Small intestine (tissue), 16 donors: ENCODE measurements at places on chromosomes 6 and 20.
A peak's percentile ranks its signal among the peaks of the same experiment; 100 is the strongest.

DNA sequence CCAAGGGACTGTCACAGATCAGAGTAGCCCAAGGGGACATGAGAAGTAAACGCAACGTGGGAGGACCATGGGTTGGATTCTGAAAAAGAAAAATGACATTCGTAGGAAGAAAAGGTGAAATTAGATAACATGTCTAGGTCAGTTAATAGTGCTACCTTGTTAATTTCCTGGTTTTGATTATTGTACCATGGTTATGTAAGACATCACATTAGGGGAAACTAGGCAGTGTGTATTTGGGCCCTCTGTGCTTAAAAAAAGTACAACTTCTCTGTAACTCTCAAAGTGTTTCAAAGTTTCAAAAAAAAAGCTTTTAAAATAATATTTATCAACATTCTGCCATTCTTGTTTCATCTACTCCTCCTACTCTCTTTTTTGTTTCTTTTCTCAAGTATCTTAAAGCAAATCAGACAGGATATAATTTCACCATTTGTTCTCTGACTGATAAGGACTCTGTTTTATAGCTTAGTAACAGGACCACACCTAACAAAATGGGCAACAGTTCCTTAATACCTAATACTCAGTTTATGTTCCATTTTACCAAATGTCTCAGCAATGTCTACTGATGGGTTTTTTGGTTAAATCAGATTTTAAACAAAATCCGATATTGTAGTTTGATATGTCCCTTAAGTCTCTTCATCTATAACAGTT, 97.1 kb upstream of the PLCB4 start:
- DNase-seq: no peak
- H3K27ac ChIP-seq: no peak overlapping the region
- no peak overlapping the region for H3K4me3 ChIP-seq
- no peaks in the 10 kb centered on the region for H3K36me3 ChIP-seq
- no peaks in the 10 kb centered on the region for H3K4me1 ChIP-seq

- H3K36me3 ChIP-seq: no peaks in the 10 kb centered on the region
- no peak overlapping the region for H3K4me3 ChIP-seq
- peaks cover 72% of the 10 kb centered on the region for H3K4me1 ChIP-seq
- DNase-seq: no peak
Observed at GRCh38 chr6:7170117-7170732, 62.5 kb downstream of the RREB1 start.

DNA sequence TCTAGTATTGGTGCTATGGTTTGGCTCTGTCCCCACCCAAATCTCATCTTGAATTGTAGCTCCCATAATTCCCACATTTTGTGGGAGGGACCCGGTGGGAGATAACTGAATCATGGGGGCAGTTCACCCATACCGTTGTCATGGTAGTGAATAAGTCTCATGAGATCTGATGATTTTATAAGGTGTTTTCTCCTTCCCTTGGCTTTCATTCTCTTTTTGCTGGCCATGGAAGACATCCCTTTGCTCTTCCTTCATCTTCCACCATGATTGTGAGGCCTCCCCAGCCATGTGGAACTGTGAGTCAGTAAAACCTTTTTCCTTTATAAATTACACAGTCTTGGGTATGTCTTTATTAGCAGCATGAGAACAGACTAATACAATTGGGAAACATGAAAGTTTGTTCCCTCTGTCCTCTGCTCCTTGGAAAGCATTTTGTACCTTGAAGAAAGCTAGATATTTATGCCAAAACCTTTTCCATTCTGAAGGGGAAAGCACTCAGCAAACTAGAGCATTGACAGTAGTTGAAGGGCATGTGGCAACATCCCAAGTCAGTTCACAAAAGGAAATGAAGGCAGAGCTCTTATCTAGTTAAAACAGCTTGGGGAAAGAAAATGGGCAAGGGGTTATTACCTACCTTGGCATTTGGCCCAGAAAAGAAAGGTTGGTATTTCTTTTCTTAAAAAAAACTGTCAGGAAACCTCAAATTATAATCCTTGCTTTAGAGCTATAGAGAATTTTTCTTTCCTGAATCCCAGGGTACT, 10.7 kb upstream of the TNFAIP3 start:
- no peaks in the 10 kb centered on the region for H3K36me3 ChIP-seq
- no peak overlapping the region for H3K4me3 ChIP-seq
- DNase-seq: no peak
- H3K27me3 ChIP-seq: no peaks in the 10 kb centered on the region

- no peak within 1 kb of the TSS for H3K27ac ChIP-seq
- no peaks in the 10 kb centered on the region for H3K4me1 ChIP-seq
- DNase-seq: no peak
- H3K27me3 ChIP-seq: no peaks in the 10 kb centered on the region
- no peaks in the 10 kb centered on the region for H3K36me3 ChIP-seq
Observed at GRCh38 chr6:24489470-24489869, at the start of gene GPLD1. GPLD1 (minus strand) TSS chr6:24489578; CDS start chr6:24489511, 67 bp downstream.

GRCh38 chr6:53805725-53806124, 10.9 kb downstream of the LRRC1 start:
- DNase-seq: no peak
- no peaks in the 10 kb centered on the region for H3K36me3 ChIP-seq
- no peaks in the 10 kb centered on the region for H3K4me1 ChIP-seq
- H3K27me3 ChIP-seq: no peaks in the 10 kb centered on the region
- H3K4me3 ChIP-seq: no peak overlapping the region

DNA sequence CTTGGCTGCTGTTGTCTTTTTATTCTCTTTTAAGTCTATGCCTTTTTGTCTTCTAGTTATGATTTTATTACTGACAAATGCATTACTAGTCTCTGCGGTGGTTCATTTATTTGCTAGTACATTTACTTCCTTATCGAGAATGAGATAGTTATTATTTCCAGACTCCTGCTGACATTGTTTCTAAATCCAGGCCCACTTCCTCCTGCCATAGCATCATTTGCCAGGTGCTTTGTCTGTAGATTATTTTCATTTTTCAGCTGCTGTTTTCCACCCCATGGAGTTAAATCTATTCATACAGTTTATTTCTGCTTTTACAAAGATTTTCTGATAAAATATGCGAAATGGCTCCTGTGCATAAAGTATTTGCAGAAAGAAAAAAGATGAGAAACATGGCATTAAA, 459.7 kb downstream of the MMUT start:
- no peaks in the 10 kb centered on the region for H3K27me3 ChIP-seq
- no peak for DNase-seq
- no peaks in the 10 kb centered on the region for H3K36me3 ChIP-seq
- H3K27ac ChIP-seq: no peak overlapping the region
- no peak overlapping the region for H3K4me3 ChIP-seq

DNA sequence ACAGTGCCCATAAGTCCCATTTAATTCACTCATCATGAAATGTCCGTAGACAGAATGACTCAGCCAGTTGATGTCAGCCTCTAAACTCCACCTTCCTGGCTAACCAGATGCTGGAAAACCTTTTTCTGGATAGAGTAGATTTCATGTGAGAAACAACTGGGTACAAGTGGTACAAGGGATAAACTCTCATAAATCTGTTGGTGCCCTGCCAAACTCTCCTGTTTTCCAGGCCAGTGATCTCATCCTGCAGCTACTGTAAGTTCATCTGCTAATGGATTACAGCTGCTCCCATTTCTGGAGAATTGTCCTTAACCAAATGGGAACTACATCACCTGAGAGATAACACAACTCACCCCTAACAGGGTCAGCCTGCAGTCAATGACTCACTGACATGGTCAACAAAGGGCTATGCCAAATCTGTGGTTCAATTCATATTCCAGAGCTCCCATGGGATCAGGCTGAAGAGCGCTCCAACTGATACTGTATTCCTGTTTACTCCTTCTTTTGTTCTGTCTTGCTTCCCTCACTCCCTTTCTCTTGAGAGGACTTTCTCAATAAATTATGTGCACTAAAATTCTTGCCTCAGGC, 210.1 kb upstream of the HDDC2 start:
- no peak overlapping the region for H3K27ac ChIP-seq
- no peaks in the 10 kb centered on the region for H3K4me1 ChIP-seq
- no peak for DNase-seq
- no peaks in the 10 kb centered on the region for H3K27me3 ChIP-seq
- H3K36me3 ChIP-seq: no peaks in the 10 kb centered on the region

- DNase-seq: no peak
- H3K27me3 ChIP-seq: no peaks in the 10 kb centered on the region
- H3K4me3 ChIP-seq: no peak overlapping the region
- peaks cover 9% of the 10 kb centered on the region for H3K36me3 ChIP-seq
Observed at GRCh38 chr6:16136621-16137450, 8.0 kb downstream of the MYLIP start.

- H3K27ac ChIP-seq: no peak overlapping the region
- no peaks in the 10 kb centered on the region for H3K4me1 ChIP-seq
- no peaks in the 10 kb centered on the region for H3K27me3 ChIP-seq
Observed at GRCh38 chr6:33995309-33996119, 150.4 kb downstream of the GRM4 start.

DNA sequence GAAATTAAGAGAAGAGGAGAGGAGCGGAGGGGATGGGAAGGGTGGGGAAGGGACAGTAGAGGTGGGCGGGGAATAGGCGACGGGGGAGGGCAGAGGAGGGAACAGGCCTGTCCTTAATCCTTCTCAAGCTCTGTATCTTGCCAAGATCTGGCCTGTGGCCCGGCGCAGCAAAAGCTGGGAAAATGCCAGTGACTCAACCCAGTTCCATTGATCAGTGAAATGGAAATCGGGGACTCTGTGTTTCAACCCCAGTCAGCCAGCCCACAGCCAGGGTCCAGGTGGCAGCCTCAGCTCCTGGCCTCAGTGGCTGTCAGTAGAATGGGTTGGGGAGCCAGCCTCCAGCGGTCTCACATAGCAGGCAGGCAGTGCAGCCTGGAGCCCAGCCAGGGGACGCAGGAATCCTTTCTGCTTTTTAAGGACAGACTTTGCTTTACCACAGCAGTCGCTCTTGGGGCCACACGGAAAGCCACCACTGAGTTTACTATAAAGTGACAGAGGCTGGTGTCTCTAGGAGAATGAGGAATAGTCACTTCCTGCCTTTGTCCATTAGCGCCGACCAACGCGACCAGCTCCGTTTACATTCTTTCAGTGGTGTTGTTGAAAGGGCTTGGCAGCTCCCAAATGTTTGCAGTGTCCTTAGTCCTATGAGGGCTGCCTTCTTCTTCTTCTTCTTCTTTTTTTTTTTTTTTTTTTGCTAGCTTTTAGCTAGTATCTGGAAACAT, 128.0 kb downstream of the RIN2 start:
- peak overlapping the region; percentile 34 for H3K4me3 ChIP-seq
- DNase-seq: peak; percentile 90
- no peaks in the 10 kb centered on the region for H3K27me3 ChIP-seq
- H3K36me3 ChIP-seq: peaks cover 3% of the 10 kb centered on the region

DNA sequence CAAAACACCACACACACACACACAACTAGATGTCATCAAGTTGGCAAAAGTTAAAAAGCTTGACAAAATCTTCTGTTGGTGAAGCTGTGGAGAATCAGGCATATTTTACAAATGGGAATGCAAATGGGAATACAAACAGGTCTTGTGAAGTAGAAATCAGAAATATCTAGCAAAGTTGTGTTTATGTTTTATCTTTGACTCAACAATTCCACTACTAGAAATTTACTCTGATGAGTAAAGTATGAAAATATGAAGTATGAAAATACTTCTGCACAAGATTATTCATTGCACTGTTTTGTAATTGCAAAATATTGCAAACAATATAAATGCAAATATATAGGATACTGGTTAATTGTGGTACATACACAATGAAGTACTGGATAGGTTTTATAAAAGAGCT, 1166.0 kb upstream of the GJE1 start:
- H3K27ac ChIP-seq: no peak overlapping the region
- no peak for DNase-seq
- H3K36me3 ChIP-seq: no peaks in the 10 kb centered on the region

DNA sequence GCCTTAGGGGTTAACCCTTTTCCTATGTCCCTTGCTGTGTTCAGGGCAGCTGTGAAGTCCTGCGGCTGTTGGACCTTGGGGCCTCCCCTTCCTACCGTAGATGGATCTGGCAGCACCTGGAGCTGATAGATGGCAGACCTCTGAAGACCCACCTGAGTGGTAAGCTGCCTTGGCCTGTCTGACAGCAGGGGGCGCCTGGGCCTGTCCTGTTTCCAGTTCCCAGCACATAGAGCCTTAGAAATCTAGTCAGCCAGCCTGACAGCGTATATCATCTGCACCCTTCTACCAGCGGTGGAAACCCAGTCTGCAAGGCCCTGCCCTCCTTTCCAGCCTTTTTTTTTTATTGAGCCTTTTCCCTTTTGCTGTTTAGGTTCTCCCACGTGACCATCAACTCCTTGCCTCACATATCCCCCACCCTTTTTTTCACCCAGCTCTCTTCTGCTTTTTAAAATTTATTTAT, 26.6 kb downstream of the CNBD2 start:
- H3K36me3 ChIP-seq: no peaks in the 10 kb centered on the region
- DNase-seq: peak; percentile 83
- no peak overlapping the region for H3K27ac ChIP-seq
- H3K4me3 ChIP-seq: no peak overlapping the region
- no peaks in the 10 kb centered on the region for H3K4me1 ChIP-seq

GRCh38 chr6:170232186-170233002, 58.5 kb downstream of the DLL1 start:
- no peaks in the 10 kb centered on the region for H3K36me3 ChIP-seq
- H3K4me1 ChIP-seq: no peaks in the 10 kb centered on the region
- no peaks in the 10 kb centered on the region for H3K27me3 ChIP-seq
- H3K27ac ChIP-seq: no peak overlapping the region
- no peak overlapping the region for H3K4me3 ChIP-seq
- DNase-seq: no peak

GRCh38 chr6:12841619-12842018, 125.1 kb downstream of the PHACTR1 start:
- no peaks in the 10 kb centered on the region for H3K4me1 ChIP-seq
- H3K36me3 ChIP-seq: no peaks in the 10 kb centered on the region
- no peaks in the 10 kb centered on the region for H3K27me3 ChIP-seq
- no peak overlapping the region for H3K27ac ChIP-seq
- H3K4me3 ChIP-seq: no peak overlapping the region
- no peak for DNase-seq

DNA sequence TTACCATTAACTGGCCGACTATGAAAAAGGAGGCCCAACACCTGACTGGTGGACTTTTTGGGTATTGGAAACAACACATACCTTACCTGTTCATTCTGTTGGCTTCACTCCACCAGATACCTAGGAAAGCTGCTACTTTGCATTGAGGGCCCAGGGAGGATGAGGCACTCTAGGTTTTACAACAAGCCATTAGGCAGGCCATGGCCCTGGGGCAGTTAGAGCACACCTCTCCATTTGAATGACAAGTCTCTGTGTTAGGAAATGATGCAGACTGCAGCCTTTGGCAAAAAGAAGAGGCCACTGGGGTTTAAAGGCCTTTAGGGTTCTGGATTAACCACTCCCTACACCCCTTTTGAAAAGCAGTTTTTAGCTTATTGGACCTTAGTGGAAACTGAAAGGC, 144.3 kb downstream of the OR2B2 start:
- no peak overlapping the region for H3K27ac ChIP-seq
- H3K4me1 ChIP-seq: peaks cover 12% of the 10 kb centered on the region
- no peak overlapping the region for H3K4me3 ChIP-seq
- H3K36me3 ChIP-seq: no peaks in the 10 kb centered on the region
- DNase-seq: no peak
